ENCODE measurements at places on chromosomes 3 and 15.

DNA sequence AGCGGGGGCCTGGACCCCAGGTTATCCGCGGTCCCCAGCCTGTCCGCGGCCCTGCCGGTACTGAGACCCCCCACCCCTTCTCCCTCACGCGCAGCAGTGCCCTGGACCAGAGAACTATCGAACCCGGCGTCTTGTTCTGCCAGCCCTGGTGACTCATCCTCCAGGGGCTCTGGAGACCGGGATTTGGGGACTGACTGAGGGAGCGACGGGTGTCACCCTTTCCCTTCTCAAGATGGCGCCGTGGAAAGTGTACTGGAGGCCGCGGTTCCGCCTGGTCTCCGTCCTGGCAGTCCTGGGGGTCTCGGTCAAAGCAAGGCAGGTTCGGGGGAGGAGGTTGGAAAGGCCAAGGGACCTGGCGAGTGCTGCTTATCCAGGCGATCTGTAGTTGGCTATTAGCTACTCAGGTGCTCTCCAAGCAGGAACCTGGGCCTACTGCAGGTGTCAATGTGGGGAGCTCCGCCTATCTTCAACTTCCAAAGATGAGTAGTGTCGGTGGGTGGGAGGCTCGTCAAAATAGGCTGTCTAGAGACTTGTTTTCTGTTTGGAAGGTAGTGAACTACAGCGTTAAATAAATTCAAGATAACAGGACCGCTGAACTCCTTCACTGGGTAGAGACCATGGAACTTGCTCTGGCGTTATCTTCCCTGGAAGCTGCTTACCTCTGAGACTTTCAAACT lies 790 bp downstream of the RAB5A start:
- DNase-seq = no peak

DNA sequence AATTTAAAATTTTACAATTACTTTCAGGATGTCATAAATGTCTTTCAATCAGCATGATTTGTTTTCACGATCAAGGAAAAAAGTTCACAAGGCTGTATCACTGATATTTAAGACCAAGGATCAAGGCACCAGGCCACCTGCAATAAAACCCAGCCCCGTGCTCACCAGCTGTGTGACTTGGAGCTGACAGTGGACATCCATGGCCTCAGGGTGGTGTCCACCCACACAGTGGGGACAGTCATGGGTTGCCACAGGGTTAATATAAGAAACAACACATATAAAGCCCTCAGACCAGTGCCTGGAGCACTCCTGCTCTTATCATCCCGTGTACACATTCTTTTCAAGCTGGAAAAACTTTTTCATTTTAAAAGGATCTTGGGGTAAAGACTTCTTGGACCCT lies 56.5 kb downstream of the PCSK6 start:
- no peak for DNase-seq

DNA sequence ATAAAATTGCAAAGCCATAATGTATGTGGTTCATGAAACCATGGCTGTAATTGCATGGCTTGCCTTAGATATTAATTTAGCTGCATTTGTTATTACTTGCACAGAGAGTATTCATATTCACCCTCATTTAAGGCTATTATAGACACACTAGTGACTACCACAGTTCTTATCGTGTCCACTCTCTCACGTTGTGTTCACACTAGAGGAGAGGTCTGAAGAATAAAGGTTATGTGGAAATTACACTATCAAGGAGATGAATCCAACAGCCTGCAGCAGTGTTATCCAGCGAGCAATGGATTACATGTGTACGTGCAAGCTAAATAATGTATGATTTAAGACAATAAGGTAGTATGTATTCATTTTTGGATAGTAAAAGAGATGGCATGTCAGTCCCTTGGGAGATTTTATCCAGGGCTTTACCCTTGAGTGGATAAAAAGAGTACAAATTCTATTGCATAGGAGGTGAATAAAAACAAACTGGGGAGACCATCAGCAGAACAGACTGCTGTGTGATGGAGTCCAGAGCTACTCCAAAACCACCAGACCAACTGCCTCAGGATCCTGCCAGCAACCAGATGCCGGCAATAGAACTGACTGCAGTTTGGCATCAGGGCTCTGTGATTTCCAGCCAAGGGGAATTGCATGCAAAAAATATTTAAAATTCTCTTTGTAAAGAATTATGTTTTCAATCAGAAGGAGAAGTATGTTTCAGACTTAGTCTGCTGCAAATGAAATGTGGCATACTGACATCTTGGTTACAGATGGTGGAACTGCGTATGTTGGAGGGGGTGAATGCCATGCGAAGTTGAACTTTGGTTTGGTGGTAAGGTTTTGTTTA lies 146.6 kb downstream of the RBMS3 start:
- DNase-seq = no peak

- no peak for DNase-seq
These were observed 308.9 kb downstream of the EPHB1 start for GRCh38 chr3:135103917-135104316.

- DNase-seq = no peak
These were observed 48.1 kb upstream of the EPHB3 start for GRCh38 chr3:184513276-184514170.

DNA sequence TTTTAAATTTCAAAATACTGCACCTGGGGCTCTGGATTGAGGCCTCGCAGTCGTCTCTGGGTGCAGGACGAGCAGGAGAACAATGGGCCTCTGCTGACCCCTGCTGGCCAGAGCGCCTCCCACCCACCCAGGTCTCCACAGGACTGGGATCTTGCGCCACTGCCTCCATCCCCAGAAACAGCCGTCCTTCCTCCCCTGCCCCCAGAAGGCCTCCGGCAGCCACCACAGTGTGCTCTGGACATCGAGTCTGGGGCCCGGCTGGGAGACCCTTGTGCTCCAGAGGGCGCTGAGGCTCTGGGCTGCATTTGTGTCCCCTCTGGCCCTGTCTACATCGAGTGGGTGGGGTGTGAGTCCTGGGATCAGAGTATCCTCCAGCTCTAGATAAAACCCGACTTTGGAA lies 6.7 kb upstream of the ACSBG1 start:
- no peak for DNase-seq

- DNase-seq = no peak
These were observed 59.6 kb downstream of the NPTN start for GRCh38 chr15:73573572-73573971.

DNA sequence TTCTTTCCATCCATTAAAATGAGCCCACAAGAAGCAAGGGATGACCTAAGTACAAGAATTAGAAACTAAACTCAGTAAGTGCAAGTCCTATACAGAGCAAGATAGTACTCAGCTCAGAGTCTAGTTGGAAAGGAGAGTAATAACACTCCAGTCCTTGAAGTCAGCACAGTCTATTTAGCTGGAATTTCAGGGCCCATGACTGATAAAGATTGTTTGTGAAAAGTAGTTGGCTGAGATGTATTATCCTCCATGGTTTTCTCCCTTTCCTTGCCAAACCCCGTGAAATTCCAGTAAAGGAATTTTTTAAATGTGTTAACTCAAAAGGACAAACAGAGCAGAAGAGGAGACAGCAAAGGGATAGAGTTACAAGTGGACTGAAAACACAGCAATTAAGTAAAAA lies 127.2 kb upstream of the STT3B start:
- DNase-seq = no peak

DNA sequence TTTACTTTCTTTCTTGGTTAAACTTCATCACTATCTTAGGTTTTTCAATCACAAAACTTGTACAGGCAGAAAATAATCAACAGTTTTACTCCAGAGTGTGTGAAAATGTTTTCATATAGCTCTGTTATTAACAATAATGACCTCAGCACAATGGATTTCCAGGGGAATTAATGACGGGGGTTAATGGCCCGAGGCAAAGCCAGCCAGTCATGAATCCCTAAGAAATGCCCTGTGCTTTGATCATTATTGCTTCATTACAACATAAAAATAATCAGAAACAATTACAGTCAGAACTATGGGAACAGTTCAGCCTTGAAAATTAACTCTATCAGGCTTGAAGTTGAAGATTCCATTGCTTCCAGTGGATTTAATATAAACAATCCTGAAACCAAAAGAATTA lies 875.4 kb downstream of the ROBO2 start:
- DNase-seq = no peak

DNA sequence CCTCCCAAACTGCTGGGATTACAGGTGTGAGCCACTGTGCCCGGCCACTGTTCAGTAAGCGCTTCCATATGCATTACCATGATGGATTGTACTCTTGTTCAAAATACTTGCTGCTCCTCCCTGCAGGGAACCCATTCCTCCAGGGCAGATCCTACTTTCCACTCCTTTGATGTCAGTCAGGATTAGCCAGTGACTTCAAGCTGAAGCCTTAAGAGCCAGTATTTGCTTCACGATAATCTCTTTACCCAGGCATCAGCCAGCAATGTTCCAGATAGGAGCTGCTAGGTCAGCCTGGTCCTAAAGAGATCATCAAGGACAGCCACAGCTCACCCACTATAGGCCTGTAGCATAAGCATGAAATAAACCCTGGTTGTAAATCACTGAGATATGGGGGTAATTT lies 96.5 kb upstream of the UBE2E2 start:
- no peak for DNase-seq

- no peak for DNase-seq
These were observed 32.8 kb downstream of the CFAP20DC start for GRCh38 chr3:59016930-59017616.

GRCh38 chr3:114730397-114730796 lies 416.7 kb downstream of the ZBTB20 start:
- no peak for DNase-seq

DNA sequence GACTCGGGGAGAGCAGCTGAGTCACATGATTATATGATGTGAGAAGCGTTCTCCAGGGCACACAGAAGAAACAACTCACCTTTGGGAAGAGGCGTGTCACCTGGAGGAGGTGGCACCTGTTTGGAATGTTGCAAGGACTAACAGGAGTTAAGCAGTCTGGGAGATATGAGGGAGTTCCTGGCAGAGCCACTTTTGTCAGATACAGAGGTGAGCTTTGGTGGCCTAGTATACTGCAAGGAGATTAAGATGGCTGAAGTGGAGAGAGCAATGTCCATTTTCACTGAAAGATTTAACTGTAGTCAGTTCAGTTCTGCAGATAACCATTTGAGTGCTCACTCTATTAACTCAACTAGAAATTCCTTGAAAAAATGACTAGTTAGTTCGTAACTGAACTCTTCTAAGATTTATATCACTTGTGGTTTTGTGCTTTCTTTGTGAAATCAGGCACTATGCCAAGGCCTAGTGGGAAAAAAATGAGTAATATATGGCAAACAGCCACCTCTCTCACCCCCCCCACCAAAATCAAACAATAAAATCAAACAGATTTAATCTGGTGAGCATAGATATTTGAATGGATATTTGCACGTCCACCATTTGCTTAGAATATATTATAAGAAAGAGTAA lies 61.3 kb downstream of the CRYBG3 start:
- DNase-seq = no peak

DNA sequence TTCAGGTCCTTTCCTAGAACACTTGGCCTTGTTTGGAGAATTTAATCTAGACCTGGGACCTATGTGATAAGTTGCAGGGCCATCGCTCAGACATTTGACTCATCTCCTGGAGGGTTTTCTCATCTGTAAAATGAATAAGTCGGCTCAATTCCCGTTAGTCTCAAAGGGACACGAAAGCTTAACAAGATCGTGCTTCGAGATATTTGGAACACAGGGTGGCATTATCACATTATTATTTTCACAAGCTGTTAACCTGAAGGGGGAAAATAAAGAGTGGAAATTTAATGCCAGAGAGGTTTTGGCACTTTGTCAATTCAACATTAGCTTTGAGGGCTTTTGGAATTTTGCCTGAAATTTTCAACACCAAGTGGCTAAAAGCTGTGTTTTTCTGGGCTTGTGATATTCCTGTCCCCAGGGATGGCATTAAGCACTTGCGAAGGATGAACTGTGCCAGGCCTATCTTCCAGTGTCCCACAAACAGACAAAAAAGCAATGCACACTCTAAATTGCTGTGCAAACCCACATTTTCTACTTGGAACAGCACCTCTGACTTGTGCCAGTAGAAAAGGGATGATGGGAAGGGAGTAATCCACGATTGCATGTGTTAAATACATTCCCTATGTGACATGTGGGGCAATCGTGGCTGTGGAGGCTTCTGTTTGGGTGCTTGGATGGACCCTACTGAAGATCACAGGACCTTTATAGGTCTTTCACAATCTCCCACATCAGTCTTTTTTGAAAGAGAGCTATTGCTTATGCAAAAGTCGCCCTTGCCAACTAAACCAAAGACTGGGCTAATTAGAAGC lies 478.7 kb downstream of the MFSD1 start:
- peak; percentile 14 for DNase-seq

- DNase-seq = no peak
These were observed 30.2 kb downstream of the ZNF710 start for GRCh38 chr15:90031231-90031791.

DNA sequence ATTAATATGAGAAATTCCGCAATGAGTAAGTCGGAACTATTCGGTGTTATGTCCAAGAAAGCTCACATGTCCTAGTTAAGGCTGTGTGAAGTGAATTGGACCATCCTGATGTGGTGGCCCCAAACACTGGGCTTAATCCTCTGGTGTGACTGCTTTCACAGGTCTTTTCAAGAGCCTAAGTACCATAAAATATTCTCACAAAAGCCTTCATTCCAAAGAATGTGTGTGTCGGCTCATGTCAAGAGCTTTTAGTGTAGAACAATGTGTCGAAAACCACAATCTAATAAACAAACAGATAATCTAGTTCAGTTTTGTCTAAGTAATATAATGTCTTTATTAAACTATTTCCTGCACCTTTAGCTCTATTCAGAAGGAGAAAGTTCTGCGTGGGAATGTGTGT lies 311.4 kb downstream of the LPP start:
- DNase-seq = no peak

- DNase-seq = no peak
These were observed 6.7 kb downstream of the KNSTRN start for GRCh38 chr15:40388941-40389823.

DNA sequence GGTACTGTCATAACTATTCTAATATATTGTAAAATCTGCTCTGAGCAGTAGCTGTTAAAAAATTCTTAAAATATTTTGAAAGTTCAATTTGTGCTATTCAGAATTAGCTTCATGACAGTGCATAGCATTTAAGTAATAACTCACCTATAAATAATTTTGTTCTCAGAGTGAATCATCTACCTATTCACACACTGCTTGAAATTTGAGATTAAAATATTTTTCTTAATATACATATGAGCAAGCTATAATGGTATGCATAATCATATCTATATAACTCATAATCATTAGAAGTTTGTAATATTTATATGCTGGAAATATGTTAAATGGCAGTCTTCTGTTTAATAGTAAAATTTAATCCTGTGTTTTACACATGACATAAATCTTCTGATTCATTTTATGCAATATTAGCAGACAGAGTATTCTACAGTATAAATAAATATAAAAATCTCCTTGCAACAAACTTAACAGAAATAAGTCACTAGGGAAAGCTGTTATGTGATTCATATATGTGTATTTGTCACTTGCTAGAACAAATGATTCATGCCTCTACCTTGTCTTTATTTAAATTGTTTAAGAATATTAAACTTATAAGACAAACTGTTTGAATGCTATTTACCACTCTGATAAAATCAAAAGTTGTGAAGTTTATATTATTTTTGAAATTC lies 710.8 kb downstream of the PLOD2 start:
- DNase-seq = no peak

- DNase-seq = no peak
These were observed 3.7 kb downstream of the ISL2 start for GRCh38 chr15:76340198-76340802.

GRCh38 chr3:156859578-156859977 lies 33.4 kb downstream of the LEKR1 start:
- no peak for DNase-seq

- DNase-seq = no peak
These were observed 224.8 kb downstream of the KCNMB2 start for GRCh38 chr3:178761024-178761423.

GRCh38 chr15:68791431-68792283 lies 29.0 kb downstream of the ANP32A start:
- no peak for DNase-seq

- DNase-seq = no peak
These were observed 681.3 kb downstream of the ROBO1 start for GRCh38 chr3:79086514-79086913.

Data from NCI-H187 treated with DMSO at 0.1 percent for 48 hours (cell line).